ENCODE measurements at places on chromosomes 16 and 17. TPM values are rescaled to one million over a fixed set of nuclear protein-coding genes. Genes with fewer than 3 reads are reported as not detected.
A peak's percentile ranks its signal among the peaks of the same experiment; 100 is the strongest.

The PALB2 gene
- total RNA-seq, result 23.1 TPM

DNA sequence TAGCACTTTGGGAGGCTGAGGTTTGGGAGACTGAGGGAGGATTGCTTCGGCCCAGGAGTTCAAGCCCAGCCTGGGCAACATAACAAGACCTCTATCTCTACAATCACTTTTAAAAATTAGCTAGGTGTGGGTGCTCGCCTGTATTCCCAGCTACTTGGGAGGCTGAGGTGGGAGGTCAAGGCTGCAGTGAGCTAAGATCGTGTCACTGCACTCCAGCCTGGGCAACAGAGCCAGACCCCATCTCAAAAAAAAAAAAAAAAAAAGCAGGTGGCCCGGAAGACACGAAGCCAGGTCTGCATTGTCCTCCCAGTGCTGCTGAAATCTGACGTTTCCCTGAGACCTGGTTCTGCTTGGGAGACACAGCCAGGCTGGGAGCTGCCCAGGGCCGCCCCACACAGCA, 18.8 kb upstream of the TIMP2 start:
- no peak for DNase-seq

GRCh38 chr17:3594051-3594800, 15.0 kb downstream of the TRPV1 start:
- DNase-seq, result no peak

- peak; percentile 13 for DNase-seq
Observed at GRCh38 chr16:74111456-74111982, 185.1 kb upstream of the PSMD7 start.

GRCh38 chr17:35932586-35932985, 2.0 kb upstream of the RDM1 start:
- DNase-seq, result no peak

- DNase-seq, result no peak
Observed at GRCh38 chr17:44258811-44259351, 9.1 kb downstream of the SLC4A1 start.

The KRTAP3-2 gene
- total RNA-seq, result not detected

GRCh38 chr16:73016488-73016830, 31.5 kb downstream of the ZFHX3 start:
- DNase-seq, result no peak

DNA sequence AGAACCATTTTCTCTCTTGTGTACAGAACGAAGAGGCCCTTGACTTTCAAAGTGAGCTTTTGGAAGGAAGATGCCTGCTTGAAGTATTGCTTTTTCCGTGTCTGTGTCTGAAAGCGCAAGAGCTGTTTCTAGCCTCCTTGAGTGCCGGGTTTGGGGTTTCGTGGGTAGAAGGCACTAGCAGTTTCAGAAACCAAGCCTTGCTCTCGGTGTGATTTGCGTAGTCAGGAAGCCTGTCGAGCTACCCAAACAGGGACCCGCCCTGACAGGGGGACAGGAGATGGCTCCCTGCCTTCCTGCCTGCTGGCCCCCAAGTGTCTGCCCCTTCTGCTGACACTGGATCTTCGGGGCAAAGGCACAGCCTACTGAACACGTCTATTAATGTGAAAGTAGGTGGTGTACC, 322.0 kb downstream of the MAF start:
- peak; percentile 78 for DNase-seq

DNA sequence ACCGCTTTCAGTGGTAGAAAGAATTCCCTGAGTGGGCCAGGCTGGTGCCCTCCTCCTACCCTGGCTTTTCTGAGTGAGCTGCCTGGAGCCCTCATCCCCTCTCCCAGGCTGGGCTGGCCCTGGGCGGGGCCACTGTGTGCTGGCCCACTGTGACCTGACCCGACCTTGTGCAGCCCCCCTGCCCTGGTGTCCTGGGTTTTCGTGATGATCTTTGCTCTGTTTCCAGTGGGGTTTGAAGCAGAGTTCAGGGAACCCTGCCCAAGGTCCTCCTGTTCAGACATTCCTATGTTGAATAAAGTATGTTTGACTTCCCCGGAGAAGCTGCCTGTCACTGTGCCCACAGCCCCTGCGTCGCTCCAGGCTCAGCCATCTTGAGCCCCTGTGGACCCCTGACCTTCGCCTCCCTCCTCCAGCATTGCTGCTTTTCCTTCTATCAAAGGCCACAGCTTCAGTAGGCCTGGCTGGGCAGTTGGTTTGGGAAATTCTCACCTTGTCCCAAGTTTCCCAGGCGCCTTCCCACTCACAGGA, 13.7 kb upstream of the NAGLU start:
- no peak for DNase-seq

- peak; percentile 30 for DNase-seq
Observed at GRCh38 chr16:25256695-25257469, 763 bp downstream of the ZKSCAN2 start.

The MSL1 gene
- 89.6 TPM for total RNA-seq

DNA sequence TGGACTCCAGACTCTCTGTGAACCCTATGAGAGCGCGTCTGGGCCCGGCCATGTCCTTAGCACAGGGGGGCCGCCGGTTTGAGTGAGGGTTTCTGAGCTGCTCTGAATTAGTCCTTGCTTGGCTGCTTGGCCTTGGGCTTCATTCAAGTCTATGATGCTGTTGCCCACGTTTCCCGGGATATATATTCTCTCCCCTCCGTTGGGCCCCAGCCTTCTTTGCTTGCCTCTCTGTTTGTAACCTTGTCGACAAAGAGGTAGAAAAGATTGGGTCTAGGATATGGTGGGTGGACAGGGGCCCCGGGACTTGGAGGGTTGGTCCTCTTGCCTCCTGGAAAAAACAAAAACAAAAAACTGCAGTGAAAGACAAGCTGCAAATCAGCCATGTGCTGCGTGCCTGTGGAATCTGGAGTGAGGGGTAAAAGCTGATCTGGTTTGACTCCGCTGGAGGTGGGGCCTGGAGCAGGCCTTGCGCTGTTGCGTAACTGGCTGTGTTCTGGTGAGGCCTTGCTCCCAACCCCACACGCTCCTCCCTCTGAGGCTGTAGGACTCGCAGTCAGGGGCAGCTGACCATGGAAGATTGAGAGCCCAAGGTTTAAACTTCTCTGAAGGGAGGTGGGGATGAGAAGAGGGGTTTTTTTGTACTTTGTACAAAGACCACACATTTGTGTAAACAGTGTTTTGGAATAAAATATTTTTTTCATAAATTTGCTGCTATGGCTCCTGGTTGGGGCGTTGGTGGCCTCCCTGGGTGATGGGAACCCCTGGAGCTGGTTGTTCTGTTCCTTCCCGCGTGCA, 23.1 kb downstream of the STAT5A start:
- DNase-seq, result peak; percentile 62

GRCh38 chr16:9689597-9689996, 492.6 kb downstream of the GRIN2A start:
- DNase-seq, result no peak

The HOXB5 gene
- not detected for total RNA-seq

The CDH1 gene
- 9.1 TPM for total RNA-seq

The TRPV2 gene
- 35.6 TPM for total RNA-seq

The PRSS22 gene
- not detected for total RNA-seq

DNA sequence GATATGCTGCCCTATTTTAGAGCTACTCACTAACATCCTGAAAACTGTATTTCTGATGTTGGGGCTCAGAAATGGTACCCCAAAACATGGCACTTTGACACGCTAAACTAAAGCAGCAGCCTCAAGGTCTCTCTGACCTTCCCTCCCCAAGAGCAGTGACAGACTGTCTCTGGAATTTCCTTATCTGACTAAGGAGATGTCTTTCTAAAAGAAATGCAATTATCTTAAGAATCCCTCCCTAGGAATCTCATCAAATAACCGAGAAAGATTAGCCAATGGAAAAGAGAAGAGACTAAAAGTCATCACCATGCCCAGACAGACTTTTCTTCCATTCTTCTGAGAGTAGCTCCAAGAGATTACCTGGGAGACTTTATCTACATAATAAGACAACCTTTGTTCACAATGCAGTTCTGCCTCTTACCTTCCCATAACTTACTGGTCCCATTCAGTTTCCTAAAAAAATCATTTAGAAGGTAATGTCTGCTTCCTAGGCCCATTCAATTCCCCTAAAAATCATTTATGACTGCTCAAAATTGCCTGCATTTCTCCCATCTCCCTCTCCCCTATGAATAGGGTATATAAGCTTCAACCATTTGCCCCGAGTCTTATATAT, 123.9 kb downstream of the CPPED1 start:
- DNase-seq, result no peak

The TOM1L1 gene
- total RNA-seq, result 2.0 TPM

DNA sequence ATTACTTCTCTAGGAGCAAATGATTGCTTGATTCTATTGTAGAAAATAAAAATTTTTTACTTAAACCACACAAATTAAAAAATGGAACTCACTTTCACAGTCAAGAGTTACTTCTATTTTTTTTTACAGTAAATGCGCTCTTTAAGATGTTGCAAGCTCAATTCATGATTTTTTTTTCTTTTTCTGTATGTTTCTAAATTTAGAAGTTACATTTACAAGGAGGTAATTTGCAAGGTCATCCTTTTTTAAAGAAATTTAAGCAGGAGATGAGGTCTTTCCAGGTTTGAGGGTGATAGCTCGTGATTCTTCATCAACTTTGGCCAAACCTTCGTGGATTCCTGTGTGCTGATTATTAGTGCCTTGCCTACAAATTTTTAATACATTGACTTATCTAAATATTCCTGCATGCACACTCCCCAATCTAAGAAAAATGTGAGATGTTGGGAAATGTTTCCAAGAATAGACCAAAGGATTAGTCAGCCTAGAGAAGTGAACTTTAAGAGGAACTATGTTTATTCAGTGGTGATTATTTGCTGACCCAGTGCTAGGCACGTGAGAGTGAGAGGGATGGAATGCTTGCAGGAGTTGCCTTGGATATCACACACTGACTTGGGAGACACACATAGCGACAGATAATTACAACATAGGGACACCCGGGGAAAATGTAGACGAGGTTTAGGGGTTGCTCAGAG, 429.8 kb downstream of the MAF start:
- no peak for DNase-seq
